ENCODE measurements at places on chromosomes 16 and 17.

DNA sequence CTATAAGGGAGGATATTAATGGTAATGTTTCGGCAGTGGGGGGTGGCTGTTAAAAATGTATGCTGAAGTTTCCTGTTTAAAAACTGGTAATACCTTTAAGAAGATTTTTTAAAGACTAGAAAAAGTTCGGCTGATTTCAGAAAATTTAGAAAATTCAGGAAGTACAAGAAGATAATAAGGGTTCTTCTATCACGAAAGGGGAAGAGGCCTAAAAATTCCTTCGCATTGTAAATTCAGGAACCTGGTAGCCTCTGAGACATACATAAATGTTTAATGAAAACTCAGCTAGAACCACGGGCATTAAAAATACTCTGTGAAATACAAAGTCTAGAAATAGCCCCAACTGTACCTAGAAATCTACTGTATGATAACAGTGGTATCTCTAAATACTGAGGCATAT is 181.2 kb downstream of the PARN start:
- no peak for DNase-seq

DNA sequence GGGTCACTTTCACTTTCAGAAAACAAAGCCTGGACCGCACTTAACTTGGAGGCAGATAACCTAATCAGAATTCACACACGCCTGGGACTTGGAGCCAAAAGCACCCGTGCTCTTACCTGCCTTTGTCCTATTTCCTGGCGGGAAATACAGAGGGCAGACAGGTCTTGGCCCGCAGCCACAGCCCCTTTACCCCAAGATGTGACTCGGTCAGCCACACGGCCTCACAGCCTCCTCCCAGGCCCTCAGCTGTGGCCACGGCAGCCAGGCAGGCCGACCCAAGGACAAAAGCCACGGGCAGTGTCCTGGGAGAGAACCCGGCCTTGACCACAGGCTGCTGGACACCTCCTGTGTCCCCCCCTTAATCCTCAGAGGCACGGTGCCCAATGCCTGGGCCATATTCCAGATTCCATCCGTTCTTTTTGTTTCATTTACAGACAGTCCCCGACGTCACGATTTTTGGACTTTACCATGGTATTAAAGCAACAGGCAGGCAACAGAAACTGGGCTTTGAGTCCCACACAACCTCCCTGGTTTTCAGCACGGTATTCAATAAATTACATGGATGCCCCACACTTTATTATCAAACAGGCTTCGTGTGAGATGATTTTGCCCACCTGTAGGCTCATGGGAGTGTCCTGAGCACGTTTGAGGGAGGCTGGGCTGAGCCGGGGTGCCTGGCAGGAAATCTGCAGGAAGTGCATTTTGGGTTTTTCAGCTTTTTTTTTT is 30.1 kb upstream of the GAA start:
- DNase-seq = no peak

GRCh38 chr16:88289561-88289960 is 93.2 kb upstream of the ZNF469 start:
- DNase-seq = no peak

GRCh38 chr17:42246515-42246914 is 29.7 kb downstream of the STAT5B start:
- no peak for DNase-seq

- no peak for DNase-seq
Measured at GRCh38 chr16:3842994-3843393, 37.5 kb downstream of the CREBBP start.

DNA sequence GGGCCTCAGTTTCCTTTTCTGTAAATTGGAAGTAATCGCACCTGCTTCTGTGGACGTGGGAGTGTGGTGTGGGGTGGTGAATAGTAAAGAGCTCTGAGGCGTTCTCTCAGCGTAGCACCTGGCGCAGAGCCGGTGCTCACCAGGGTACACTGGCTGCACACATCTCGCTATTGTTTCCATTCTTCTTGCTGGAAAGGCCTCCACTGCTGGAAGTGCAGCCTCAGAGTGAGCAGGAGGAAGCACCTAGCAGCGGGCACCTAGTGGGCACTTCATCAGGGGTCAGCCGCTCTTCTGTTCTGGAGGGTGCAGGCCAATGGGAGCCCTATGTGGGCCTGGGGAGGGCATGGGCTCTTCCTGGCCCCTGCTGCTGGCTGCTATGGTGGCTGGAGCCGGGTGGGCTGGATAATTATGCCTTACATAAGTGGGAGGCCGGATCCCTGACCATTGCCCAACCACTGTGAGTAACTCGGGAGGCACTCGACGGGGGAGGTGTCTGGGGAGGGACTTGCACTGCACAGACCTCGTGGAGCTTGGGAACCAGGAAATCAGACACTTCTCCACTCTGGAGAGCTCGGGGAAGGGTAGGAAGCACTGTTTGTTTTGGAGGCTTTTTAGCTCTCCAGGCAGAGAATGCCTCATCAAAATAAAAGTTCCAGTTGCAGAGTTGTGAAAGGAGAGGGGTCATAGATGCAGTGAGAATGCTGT is 1.7 kb downstream of the MAP2K3 start:
- DNase-seq = peak; percentile 95

DNA sequence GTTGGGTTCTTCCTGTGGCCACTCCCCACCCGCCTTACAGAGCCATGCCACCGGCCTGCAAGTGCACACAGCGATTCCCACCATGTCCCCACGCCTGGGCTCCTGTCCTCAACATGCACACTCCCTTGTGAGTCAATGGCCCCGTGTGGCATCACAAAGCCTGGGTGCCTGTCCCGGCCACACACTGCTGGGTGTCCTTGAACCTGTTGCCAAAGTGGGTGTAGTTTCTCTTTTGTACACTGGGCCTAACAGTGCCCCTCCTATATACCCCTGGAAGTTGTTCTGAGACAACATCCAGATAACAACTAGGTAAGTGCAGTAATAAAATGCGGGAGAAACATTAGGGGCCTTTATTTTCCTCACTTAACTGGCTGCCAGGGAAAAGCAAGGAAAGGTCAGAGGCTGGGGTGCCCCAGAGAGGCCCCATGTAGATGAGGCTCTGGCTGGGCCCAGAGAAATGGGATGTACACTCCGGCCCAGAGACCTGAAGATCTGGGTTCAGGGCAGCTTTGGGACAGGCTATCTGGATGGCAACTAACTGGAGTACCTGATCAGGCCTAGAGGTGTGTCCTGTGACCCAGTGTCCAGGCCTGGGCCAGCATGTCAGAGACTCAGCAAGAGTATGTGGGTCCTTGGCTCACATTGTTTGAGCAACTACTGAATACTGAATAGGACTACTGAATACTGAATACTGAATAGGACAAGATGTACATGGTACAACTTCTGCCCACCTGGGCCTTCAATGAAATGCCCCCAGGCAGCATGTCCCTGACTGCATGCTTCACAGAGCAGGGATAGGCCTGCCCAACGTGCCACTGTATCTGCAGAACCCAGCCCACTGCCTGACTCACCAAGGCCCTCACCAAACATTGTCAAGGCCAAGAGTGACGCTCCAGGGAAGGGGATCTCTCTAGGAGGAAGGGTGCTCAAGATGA is 8.3 kb downstream of the ABCC3 start:
- DNase-seq = no peak

- DNase-seq = no peak
Measured at GRCh38 chr17:36869856-36870719, 67.2 kb upstream of the LHX1 start.

- DNase-seq = no peak
Measured at GRCh38 chr16:88809068-88809675, 2.6 kb downstream of the APRT start.
